ENCODE measurements at places on chromosomes 1 and 21.

DNA sequence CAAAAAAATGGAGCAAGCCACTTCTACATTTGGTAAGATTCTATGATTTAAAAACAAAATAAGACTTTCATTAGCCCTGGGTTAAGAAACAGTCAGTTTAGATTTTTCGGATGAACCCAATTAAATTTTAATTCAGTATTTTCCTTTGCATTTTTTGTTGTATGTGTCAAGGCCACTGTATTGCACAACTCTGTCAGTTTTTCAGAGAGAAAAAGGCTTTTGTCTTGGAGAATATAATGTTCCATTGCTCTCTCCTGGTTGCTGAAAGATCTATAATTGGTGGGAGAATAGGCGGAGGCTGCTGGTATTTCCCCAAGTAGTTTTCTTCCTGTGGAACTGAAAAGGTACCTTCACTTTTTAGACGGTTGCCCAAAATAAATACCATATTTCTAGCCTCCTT, 84.6 kb downstream of the NEGR1 start:
- DNase-seq: no peak

- no peak for DNase-seq
Observed at GRCh38 chr1:223207293-223208066, 64.4 kb upstream of the TLR5 start.

DNA sequence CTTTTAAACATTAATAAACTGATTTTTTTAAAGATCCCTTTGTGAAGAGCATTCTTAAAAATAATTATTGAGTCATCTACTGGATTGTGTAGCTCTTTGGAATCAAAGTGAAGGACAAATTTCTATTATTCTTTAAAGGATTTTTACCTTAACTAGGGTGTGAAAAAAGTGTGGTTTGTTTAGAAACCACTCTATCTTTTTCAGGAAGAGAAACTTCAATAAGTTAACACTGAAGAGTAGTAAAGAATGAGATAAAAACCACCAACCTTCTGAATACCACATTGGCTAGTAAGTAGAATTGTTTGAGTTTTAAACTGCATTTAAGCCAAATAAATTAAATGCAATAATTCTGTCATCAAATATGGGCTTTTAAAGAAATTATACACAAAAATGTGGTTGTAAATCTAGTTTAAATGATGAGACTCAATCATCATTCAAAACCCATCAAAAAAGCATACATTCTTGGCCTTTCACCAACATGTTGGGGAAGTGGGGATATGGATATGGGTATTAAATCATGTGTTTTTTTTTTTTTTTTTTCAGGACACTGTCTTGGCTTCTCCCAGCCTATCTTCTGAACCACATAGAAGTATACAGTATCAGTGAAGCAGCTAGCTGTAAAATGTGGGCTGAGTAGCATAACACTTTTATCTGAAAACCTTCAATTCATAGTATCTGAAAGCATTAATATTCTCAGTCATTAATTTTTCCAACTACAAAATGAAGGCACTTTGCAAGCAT, 4.8 kb downstream of the S1PR1 start:
- no peak for DNase-seq

DNA sequence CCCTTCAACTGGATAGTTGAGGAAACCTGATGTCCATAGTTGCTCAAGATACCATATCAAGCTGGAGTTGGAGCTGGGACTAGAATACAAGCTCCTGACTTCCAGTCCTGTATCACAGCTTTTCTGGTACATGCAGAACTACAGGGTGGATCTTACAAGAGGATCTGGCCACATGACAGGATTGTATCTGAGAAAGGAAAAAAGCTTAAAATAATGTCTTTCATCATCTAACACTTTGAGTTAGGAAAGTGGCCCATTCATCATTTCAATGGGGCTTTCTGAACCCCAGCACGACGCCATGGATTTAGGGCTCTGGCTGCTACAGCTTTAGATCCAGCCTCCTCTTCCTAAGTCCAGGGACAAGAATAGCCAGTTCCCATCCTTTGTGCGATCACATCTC, 46.9 kb downstream of the RASSF5 start:
- no peak for DNase-seq

- no peak for DNase-seq
Observed at GRCh38 chr1:47915677-47916353, 81.4 kb downstream of the TRABD2B start.

- DNase-seq: no peak
Observed at GRCh38 chr1:90414201-90414600, 302.9 kb downstream of the BARHL2 start.

GRCh38 chr21:42653231-42654061, at the start of gene PDE9A:
Gene PDE9A, plus strand, starts transcription at chr21:42653621. Its CDS starts 194 bp downstream, at chr21:42653815.
- no peak for DNase-seq

- no peak for DNase-seq
Observed at GRCh38 chr1:161070761-161071160, 1.1 kb upstream of the ARHGAP30 start.

GRCh38 chr21:38454161-38454560, 44.1 kb downstream of the ERG start:
- no peak for DNase-seq

DNA sequence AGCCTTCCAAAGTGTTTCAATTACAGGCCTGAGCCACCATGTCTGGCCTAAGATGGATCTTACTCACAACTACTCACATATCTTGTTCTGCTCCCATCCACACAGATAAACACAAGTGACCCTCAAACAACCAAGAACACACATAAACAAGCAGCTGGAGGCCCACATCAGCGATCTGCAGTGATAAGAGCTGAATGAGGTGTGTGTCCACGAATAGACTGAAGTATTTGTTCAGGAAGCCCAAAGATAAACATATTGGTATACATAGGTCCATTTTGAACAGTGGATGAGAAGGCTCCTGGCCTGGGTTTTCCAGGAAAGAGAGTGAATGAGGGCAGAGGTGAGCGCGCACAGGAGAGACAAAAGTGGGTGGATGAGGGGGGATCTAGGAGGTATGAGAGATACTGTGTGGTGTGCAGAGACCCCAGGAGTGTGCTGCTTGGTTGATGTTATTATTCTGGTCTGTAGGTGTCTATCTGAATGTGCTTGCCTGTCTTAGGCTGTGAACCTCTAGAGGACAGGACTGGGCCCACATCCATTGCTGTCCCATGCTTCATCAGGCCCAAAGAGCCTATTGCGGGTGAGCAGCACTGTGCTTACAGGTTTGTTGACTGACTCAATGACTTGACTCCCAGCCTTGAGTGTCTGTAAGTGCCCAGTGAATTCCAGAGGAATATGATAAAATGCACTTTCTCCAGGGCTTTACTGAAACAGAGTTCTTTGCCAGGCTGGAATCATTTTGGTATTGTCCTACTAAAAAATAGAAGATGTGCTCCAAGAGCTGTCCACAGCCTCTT, 79.9 kb upstream of the ATP1A1 start:
- no peak for DNase-seq

GRCh38 chr1:3569436-3569835, 41.9 kb downstream of the MEGF6 start:
- DNase-seq: no peak

GRCh38 chr1:33377013-33377412, 53.9 kb downstream of the PHC2 start:
- no peak for DNase-seq

GRCh38 chr1:216600730-216601609, 122.3 kb downstream of the ESRRG start:
- DNase-seq: no peak

DNA sequence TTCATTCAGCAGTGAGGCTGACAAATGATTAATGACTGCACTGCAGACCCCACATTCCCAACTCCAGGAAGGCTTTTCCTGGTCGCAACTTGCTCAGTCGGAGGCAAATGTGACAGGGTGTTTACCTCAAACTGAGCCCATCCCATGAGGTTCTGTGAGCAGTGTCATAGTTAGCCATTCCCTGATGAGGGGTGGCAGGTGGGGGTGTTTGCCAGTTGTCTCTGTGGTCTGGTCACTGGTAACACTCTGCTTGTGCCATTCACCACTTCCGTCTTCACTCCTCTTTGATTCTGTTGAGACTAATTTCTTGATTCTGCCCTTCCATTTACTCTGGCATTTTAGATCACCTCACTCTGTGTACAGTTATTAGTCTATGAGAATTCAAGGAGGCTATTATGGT, 73.5 kb downstream of the NOS1AP start:
- no peak for DNase-seq

- no peak for DNase-seq
Observed at GRCh38 chr1:40391688-40392145, 18.2 kb downstream of the SMAP2 start.

GRCh38 chr1:200275816-200276453, 133.9 kb downstream of the ZNF281 start:
- DNase-seq: no peak

DNA sequence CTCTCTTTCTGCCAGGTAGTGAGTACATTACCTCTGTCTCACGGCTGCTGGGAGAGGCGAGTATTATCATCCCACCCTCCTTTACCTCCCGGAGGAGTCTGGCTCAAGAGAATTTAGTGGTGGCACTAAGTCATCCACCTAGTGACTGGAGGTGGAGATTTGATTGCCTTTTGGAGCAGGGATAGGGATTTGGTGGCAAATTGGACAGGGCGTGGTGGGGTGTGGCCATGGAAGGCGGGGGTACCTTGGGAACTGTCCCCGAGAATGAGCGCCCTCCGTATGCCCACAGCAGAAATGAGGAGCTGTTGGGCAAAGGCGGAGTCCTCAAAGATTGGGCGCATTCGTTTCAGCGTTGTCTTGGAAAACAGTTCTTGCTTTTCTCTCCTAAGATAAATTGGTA, 32.1 kb upstream of the HMGN1 start:
- DNase-seq: no peak

DNA sequence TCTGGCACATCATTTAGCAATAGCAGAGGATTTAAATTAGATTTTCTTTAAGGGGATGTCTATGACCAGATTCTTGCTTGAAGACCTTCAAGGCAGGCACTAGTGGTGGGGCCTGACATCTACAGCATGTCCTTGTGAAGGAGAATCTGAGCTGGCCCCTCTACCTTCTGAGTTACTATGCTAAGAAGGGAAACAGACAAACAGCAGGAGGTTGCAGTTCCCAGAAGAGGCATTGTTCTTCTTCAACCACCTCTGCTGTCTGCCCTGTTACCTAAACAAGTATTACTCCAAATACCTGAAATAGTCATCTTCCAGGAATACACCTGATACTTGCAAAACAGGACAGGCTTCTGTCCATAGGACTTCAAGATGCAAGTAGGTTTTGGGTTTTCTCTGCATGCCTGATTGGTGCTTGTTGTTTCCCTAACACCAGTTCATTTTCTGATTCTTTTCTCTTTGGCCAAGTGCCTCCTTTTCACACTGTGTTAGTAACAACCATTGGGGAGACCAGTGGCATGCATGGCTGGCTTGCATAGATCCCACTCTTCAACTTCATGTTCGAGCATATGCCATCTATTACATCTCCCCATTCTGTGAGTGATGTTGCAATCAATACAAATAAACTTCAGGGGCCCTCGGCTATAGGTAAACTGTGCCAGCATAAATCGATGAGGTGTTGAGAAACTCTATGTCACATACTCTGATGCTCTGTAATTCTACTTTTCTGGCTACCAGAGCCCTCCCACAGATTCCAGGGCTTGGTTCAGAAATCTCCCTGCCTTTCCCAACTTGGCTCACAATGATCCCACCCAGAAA, 93.0 kb upstream of the DUSP10 start:
- DNase-seq: no peak

- no peak for DNase-seq
Observed at GRCh38 chr1:65994223-65994622, 201.5 kb downstream of the PDE4B start.

- DNase-seq: no peak
Observed at GRCh38 chr1:42940851-42941639, 17.6 kb downstream of the SLC2A1 start.

DNA sequence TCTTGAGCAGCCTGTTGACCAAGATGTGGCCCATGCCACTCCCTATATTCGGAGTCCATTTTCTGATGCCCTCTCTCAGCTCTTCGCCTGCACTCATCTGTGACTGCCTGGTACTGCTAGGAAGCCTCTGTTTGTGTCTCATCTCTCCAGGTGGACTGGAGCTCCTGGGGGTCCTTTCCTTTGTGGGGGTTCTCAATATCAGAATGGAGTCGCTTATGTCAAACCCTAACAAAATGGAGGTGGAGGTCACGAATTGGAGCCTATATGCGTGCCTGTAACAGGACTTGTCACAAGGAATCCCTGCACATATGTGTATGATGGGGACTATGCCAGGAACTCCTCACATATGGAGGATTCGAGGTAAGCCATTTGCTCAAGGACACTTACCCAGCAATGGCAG, 46.7 kb upstream of the ATP5PO start:
- no peak for DNase-seq

- DNase-seq: no peak
Observed at GRCh38 chr1:18828224-18828623, 31.2 kb downstream of the TAS1R2 start.

DNA sequence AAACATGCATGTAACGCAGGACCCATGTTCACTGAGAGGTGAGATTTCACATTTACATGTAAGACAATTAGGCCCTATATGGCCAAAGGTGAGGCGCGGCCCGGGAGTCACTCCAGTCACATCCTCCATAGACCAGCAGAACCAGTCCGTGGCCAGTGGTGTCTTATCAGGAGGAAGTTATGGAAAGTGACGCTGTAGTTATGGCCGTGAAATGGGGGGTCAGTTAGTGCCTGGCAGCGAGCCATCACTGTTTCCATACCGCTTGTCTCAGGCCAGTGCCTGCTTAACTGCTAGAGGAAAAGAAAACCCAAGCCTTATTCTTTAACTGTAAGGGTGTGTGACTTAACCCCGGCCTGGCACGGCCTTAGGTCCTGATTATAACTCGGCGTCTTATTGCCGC, 6.1 kb downstream of the C1orf159 start:
- DNase-seq: no peak

All from AML-193 (cell line).